ENCODE measurements at places on chromosomes 4 and X.

- no peak for DNase-seq
These were observed 302.4 kb downstream of the TEX13A start for GRCh38 chrX:104918122-104918521.

DNA sequence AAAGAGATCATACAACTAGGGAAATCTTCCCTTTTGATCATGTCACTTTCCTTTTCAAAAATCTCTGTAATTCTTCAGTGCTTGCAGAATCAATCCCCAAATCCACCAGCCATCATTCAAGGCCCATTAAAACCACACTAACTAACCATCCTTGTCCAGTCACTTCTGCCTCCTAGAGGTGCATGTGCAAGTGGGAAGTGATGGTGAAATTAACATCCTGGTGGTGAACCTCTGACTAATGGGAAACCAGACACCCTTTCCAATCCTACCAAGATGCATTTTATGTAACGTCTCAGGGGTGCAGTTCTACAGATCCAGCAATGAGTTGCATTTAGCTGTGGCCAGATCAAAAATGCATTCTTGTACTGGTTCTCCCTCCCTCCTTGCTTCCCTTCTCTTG lies 341.8 kb downstream of the RAPGEF2 start:
- DNase-seq = no peak

DNA sequence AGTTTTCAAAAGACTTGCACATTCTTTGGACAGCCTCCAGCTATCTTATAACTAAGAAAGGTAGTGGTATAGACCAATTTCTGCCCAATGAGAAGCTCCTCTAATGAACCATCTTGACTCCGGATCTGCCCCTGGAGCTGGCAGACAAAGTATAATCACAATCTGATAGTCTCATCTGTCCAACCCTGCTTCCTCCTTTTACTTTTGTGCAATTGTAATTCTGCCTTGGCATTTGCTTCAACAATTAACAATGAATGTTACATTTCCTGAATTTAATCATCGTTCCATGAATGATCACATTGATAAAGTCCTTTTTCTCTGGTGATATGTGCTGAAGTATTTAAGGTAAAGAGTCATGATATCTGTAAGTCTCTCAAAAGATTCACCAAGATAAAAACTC lies 27.8 kb downstream of the FRYL start:
- no peak for DNase-seq

DNA sequence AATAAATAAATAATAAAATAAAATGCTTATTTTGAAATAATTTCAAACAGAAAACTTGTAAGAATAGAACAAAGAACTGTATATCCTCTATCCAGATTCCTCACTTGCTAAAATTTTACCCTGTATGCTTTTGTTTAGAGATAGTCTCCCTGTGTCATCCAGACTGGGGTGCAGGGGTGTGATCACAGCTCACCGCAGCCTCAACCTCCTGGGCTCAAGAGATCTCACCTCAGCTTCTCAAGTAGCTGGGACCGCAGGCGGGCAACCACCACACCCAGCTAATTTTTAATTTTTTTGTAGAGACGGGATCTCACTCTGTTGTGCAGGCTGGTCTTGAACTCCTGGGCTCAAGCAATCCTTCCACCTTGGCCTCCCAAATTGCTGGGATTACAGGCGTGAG lies 17.5 kb upstream of the ARAF start:
- no peak for DNase-seq

GRCh38 chr4:71296945-71297344 lies 41.9 kb upstream of the SLC4A4 start:
- DNase-seq = no peak

DNA sequence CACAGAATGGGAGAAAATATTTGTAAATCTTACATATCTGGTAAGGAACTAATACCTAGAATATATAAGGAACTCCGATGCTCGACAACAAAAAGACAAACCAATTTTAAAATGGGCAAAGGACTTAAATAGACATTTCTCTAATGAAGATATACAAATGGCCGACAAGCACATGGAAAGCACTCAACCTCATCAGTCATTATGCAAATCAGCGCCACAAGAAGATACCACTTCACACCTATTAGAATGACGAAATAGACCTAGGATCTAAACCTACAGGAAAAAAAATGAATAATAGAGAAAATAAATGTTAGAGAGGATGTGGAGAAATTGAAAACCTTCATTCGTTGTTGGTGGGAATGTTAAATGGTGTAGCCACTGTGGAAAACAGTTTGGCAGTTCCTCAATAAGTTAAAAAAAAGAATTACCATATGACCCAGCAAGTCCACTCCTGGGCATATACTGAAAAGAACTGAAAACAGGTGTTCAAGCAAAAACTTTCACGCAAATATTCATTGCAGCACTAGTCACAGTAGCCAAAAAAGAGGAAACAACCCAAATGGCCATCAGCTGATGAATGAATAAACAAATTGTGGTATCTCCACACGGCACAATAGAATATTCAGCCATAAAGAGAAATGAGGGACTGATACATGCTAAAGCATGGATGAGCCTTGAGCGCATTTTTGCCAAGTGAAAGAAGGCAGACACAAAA lies 57.3 kb upstream of the WDR19 start:
- DNase-seq = peak; percentile 14

DNA sequence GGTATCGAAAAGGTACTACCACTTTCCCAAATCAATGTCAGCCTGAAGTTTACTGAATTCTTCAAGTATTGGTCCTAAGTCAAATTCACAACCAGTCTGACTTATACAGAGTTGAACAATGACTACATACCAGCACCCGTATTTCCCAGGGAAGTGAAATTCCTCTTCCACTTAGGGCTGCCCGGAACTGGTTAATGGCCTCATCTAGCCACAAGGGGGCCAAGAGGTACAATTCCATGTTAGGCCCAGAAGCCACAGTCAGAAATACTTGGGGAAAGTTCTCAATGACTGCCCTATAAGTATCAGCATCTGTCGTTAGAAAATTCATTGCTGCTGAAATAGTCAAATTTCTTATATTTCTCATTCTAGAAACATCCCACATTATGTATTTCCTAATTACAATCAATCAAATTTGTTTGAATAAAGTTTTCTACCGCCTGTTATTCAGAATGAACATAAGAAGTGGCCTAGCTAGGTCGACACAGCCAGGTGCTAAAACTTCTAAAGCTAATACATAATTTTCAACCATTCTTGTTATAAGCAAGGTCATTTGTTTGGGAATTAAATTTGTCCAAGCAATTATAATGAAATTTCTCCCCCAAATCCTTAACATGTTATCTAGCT lies 5.6 kb upstream of the PCDH7 start:
- DNase-seq = no peak

DNA sequence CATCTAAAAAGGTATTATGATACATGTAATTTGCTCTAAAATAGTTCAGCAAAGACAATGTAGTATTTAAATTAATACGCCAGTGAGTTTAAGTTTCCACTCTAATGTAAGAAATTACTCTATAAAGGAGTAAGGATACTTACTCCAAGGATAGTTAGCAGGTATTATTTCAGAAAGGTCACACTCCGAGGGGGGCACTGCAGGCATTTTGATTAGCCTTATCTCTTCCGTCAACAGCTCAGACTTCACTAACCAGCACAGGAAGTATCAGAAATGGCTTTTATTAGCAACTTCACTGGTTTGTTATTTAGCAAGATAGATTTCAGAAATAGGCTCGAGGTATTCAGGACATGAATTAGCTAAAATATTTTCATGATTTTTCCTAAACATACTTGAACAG lies 127.0 kb downstream of the COX18 start:
- no peak for DNase-seq

- DNase-seq = peak; percentile 34
These were observed 4.5 kb upstream of the PLCXD1 start for GRCh38 chrX:276581-277201.

DNA sequence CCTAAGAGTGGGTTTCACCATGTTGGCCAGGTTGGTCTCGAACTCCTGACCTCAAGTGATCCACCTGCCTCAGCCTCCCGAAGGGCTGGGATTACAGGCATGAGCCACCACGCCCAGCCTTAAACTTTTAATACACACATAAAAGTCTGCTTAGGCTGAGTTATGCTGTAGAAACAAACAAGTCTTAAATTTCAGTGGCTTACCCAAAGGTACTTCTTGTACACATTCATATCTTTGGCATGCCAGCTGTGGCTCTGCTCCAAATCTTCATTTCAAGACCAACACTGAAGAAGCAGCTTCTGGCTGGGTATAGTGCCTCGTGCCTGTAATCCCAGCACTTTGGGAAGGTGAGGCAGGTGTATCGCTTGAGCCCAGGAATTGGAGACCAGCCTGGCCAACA lies 80.3 kb downstream of the PPEF2 start:
- no peak for DNase-seq

- DNase-seq = no peak
These were observed 44.5 kb upstream of the ATXN3L start for GRCh38 chrX:13364230-13364857.

- DNase-seq = no peak
These were observed 67.6 kb upstream of the MTNR1A start for GRCh38 chr4:186622788-186623464.

DNA sequence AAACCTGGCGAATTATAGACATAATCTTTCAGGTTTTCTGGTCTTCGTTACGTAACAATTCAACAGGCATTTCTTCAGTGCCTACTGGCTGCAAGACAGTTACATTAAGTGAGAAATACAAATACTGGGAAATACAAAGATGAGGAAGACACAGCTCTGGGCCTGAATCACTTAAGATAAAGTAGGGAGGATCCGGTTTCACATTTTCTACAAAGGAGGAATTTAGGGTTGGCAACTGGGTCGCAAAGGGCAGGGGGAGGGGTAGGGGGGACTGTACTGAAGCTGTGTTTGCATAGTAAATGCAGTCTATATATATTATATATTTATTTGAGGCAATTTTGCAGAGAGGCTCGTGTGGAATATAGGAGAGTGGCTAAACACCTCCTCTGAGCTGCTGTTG lies 107.4 kb downstream of the MAML3 start:
- DNase-seq = no peak

- DNase-seq = no peak
These were observed 178.2 kb downstream of the RTL9 start for GRCh38 chrX:110536816-110537215.

GRCh38 chr4:11614426-11614825 lies 185.7 kb upstream of the HS3ST1 start:
- no peak for DNase-seq

DNA sequence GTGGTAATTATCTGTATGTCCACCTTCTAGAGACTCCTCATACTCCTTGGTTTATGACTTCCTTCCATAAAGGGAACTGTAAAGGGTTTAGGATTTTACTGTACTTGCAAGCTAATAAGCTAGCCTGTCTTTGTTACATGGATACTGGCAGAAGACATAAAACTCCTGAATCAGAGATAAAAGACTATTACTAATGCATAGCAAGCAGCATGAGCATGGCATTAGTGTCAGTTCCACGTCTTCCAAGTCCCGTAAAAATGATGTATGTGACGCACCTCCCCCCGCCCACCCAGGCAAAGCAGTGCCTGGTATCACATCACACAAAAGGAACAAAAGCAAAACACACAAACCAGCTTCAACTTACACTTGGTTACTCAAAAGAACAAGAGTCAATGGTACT lies 71.0 kb downstream of the SLC10A6 start:
- DNase-seq = no peak

Measured in germinal center (tissue), 1 donor.